ENCODE measurements at places on chromosomes 6 and 20.

DNA sequence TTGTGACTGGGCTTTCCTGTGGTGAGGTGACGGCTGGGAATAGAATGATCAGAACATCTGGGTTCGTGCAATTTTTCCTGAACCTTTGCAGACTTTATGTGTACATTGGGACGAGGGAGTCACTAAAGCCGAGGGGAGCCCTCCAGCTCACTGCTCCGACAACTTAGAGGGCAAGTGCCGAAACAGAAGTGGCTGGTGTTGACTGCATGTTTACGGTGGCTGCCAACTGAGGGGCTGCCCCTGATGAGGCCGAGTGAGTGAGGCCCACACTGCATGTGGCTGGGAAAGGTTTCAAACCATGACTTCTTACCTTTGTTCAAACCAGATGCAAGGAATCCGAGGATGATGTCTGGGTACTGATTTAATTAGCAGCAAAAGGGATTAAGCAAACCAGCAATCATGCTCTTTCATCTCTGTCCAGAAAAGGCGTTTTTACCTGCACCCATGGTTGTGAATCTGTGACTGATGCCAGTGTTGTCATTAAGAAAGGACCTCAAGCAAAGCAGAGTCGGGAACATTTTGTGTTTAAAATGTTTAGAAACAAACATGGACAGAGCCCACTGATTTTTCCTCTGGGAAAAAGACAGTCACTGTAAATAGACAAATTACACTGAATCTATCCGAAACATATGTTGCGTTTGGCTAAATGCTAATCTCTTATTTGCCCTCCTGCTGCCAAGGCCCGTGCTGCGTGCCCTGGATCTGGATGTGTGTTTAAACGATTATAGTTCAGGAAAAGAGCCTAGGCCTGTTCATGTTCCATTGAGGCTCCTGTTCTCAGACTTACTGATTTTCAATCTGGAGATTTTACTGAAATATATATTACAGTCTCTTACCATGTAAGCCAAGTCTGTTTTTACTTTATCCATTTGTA is 105.1 kb downstream of the UST start:
- no peak for DNase-seq

DNA sequence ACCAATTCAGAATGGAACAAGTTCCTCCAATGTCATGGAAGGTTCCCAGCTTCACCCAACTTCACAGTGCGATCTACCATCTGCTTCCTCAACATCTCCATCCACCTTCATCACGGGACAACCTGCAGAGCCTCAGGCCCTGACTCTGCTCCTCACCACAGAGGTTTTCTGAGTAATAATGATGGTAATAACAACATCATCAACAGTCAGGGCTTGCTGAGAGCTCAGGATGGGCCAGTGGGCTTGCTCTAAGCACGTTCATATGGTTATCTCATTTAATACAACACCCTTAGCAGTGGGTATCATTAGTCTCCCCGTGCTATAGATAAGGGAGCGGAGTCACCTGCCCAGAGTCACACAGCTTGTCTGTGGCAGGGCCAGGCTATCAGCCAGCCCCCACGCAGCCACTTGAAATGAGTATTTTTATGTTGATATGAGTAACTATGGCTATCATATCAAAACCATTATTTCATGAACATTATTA is 38.6 kb downstream of the PREX1 start:
- no peak for DNase-seq

- DNase-seq = peak; percentile 74
Measured at GRCh38 chr6:116511424-116512110, at the start of gene CALHM5. Gene CALHM5 (plus strand): TSS chr6:116511639. CDS start chr6:116511697, 58 bp downstream.

DNA sequence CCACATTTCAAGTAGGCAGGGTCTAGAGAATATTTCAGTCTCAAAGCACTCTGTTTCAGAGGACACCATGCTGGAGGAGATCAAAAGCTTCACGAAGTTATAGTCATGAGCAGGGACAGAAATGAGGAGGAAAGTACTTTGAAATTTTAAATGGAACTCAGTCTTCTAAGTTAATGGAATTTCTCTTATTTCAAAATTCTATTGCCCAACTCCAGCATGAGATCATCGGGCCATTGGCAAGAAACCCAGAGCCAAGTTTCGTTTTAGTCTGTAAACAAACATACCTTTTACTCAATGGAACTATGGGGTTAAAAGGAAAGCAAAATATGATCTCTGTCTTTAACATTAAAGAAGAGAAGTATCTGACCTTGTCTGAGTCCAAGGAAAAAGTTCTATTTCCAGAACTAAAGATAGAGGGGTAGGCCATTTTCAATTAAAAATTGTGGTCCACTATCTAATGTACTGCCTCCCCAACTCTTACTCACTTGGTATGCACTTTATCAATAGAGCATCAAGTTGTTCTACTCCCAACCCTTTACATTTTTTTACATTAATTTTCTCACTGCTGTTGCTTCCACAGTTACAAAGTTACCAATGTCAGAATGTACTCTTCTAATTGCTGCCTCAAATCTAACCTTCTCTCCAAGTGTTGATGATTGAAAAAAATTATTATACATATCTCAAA is 235.3 kb upstream of the NRSN1 start:
- DNase-seq = no peak

GRCh38 chr20:17768271-17768670 is 68.5 kb downstream of the BANF2 start:
- DNase-seq = no peak

DNA sequence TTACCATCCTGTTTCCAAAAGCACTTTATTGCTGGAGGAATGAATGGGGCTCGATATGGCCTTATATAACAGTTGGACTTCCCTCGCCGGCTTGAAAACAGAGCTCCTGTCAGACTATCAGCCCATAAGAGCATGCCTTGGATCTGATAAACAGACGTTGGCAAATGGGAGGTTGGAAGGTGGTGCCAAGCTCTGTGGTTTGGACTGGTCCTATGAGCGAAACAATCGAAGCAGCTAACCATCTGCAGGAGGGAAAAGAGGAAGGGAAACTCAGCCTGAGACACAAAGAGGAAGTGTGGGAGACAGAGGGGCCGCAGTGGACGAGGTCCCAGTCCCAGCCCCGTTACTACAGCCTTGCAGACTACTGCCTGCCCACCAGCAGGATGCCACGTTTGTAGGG is 92.9 kb downstream of the TFAP2C start:
- DNase-seq = no peak

DNA sequence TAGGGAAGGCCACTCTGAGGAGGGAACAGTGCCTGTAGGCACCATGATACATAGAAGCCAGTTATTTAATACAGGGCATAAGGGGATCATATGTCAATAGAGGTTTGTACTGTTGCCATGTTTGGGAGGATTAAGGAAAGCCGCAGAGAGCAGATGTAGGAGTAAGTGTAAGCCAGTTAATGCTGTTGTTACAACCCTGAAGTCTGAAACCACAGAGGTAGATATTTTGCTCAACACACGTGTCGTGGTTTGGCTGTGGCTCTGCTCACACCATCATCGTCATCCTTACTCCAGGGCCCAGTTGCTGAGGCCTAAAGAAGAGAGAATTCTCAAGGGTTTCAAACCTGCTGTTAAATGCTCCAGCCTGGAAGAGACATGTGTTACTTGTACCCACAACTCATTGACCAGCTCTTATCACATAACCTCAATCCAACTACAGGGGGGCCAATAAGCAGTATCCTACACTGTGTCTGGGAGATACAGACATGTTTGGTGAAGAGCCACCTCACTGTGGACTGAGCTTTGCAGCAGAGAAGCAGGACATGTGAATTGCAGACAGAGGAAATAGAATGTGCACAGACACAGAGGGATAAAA is 31.0 kb upstream of the PSMF1 start:
- no peak for DNase-seq

DNA sequence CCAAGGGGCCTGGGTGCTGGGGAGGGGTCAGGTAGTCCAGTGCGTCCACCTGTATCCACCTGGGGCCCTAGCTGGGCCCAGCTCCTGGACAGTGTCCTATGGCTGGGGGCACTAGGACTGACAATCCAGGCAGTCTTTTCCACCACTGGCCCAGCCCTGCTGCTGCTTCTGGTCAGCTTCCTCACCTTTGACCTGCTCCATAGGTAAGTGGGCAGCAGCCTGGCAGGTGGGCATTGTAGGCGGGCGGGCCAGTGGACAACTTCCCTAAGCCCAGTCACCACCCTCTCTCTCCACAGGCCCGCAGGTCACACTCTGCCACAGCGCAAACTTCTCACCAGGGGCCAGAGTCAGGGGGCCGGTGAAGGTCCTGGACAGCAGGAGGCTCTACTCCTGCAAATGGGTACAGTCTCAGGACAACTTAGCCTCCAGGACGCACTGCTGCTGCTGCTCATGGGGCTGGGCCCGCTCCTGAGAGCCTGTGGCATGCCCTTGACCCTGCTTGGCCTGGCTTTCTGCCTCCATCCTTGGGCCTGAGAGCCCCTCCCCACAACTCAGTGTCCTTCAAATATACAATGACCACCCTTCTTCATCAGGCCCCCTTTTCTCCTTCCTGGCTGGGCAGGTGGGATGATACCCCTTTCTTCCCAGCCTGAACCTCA is 584 bp downstream of the C20orf141 start:
- no peak for DNase-seq

DNA sequence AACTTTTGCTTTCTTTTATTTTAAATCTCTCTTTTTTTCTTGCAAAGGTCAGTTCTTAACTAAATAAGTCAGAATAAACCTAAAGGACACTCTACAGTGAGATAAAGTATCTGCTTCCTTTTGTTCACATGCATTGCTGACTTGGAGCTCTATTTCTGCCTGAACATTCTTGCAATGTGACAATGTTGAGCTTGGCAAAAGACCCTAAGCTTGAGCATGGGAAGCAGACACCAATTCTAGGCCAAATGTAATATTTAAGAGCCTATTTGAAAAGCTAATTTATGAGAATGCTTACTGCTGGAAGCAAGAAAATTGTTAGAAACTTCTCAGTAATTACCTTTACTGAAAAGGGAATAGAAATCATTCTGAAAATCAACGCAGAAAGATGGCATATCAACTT is 556.2 kb downstream of the CBLN4 start:
- DNase-seq = no peak

GRCh38 chr20:59580146-59580946 is 24.0 kb upstream of the PHACTR3 start:
- DNase-seq = no peak

GRCh38 chr6:137904822-137905617 is 38.0 kb downstream of the TNFAIP3 start:
- DNase-seq = peak; percentile 55

DNA sequence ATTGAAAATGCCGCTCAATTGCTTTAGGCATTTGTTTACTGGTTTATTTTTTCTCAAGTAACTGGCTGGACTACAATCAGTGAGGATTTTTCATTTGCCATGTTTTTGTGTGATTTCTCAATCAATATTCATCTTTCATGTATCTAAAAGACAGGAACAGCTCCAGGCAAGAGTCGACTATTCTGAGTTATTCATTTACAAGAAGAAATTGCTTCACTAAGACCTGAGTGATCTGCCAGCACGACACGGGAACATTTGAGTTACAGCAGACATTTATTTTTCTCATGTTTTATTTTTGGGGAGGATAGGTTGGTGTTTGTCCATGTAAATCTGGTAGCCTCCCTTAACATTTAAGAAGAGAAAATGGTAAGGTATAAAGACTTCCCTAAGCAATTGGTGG is 124.1 kb downstream of the CBLN4 start:
- DNase-seq = no peak

DNA sequence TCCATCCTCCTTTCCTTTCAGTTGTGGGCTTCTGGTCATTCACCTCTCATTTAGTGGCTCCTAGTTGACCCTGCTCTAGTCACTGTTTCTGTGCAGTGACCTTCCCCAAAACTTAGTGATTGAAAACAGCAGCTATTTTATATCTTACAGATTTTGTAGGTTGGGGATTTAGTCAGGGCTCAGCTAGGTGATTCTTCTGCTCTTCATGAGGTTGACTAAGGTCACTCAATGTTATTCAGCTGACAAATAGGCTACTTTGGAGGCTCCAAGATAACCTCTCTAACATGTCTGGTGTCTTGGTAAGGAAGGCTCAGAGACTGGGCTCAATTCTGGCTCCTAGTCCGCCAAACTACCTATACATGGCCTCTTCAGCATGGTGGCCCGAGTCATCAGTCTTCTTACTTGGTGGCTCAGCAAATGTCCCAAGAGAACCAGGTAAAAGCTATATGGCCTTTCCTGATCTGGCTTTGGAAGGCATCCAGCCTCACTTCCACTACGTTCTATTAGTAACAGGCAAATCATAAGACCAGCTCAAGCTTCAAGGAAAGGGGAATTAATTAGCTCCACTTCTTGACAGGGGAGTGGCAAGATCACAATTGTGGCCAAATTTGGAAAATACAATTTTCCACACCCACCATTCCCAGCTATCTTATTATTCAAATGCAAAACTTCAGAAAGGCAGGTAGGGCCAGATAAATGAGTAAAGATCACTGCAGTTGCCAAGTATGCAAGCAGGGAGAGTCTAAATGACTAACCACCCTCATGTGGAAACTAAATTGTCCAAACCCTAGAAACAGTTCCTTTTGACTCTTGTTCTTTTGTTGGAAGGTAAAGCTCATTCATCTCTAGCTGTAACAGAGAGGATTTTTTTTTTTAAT is 50.5 kb upstream of the LTV1 start:
- no peak for DNase-seq

DNA sequence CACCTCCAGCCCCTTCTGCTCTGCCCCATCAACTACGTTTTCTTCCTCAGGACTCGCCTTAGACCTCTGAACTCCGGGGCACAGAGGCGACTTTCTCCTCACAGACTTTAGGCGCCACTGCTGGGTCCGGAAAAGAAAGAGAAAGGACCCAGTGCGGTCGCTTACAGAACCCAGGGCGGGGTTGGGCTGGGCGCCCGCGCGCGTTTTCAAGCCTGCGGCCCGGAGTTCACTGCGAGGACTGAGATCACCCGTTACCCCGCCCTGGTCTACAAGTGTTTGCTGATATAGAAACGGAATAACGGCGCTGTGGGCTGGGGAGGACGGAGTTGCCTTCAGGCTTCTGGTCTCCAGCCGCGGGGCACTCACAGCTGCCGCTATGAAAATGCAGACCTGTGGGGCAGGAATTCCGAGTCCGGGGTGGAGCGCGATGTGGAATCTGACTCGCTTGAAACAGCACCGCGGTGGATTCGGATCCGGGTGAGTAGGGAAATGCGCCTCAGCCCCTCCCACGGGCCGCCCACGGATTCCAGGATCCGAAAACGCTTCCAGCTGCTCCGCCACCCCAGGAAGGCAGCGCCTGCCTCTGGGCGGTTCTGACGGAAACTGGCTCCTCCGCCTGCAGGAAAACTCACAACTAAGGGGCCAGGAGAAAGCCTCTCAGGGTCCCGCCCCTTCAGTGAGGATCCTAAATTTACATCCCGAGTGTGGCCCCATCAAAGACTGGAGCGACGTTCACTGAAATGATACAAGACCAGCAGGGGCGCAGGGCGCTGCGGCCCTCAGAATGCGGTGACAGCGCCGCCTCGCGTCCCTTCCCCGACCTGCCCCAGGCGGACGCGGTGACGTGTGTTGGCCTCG is 29.4 kb downstream of the HLA-F start:
- DNase-seq = peak; percentile 89
